ENCODE measurements at places on chromosomes 6 and 20.
A peak's percentile ranks its signal among the peaks of the same experiment; 100 is the strongest.

DNA sequence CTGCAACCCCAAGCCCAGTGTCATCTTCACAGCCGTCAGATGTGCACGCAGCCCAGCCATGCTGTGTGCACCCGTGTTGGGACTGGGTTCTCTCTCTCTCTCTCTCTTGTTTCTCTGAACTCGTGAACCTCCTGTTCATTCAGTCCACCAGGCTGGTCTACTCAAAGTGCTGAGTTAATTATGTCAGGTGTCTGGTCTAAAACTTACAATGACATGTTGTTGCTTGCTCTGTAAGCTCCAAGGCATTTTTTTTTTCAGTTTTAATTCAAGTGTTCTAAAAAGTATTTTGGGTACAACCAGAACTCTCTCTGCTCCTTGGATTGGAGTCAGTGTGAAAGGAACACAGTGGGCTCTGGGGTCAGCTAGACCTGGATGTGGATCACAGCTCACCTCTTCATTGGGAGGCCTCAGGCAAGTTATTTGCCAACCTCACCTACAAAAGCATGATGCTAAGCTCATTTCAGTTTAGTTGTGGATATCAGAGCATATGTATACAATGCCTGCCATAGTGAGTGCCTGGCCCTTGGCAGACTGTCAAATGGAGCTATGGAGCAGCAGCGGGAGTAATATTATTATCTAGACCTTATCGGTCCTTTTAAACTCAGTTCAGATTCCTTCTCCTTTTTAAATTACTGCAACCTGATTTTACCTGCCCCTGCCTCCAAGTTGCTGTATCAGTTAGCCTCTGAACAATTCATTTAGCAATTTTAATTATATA is 59.5 kb downstream of the PLEKHG1 start:
- DNase-seq, result peak; percentile 39

DNA sequence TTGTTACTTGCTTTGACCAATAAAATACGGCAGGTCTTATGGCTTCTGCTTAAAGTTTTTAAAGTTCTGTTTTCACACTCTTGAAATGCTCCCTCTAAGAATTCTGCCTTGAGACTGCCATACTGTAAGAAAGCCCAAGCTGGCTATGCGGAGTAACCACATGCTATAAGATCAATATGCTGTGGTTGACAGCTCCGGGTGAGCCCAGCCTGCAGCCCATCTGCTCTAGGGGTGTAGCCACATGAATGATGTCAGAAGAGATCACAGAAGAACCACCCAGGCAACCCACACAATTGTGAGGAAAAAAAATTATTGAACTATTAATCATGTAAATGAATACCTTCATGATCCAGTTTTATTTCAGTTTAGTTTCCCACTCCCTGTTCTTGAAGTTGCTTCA is 26.1 kb upstream of the SH3BGRL2 start:
- no peak for DNase-seq

DNA sequence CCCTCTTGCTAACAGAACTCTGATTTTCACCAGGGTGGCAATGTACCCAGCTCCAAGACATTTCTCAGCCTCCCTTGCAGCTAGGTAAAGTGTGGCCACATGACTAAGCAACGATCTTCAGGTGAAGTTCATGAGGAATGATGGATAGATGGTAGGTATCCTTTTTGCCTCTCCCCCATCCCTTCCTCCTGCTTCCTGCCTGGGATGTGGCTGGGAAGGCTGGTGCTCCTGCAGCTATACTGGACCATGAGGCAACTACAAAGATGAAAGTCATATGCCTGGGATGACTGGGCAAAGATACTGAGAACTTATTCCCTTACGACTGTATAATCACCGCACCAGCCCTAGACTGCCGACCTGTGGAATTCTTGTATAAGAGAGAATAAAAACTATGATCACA is 13.4 kb downstream of the ZNF335 start:
- DNase-seq, result no peak

GRCh38 chr6:39388606-39389483 is 66.3 kb upstream of the KCNK16 start:
- DNase-seq, result no peak

GRCh38 chr6:75204959-75205775 is 686 bp downstream of the COL12A1 start:
- DNase-seq, result no peak

- DNase-seq, result no peak
These were observed 121.1 kb downstream of the PDE7B start for GRCh38 chr6:135972586-135972985.

- DNase-seq, result no peak
These were observed 19.2 kb downstream of the FKBP5 start for GRCh38 chr6:35669451-35670045.

- DNase-seq, result no peak
These were observed 82.9 kb upstream of the TSHZ2 start for GRCh38 chr20:52889225-52889624.

DNA sequence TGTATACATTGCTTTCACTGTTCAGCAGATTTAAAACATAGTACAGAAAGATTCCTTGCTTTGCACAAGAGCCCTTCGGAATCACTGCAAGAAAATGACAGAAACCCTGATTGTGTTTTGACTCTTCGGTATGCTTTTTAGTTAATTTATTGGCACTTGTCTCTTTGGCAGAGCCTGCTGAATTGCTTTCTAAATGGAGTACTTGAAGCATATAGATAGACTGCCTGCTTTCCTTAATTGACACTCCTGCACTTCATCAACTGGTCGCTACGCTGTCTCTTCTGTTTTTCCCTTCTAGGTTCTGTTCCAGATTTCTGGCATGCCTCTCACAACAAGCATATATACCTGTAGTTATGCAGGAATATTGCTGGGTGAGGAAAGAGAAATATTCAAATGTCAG is 22.4 kb upstream of the RBM24 start:
- DNase-seq, result no peak

GRCh38 chr6:6858533-6858982 is 249.2 kb upstream of the RREB1 start:
- DNase-seq, result no peak

DNA sequence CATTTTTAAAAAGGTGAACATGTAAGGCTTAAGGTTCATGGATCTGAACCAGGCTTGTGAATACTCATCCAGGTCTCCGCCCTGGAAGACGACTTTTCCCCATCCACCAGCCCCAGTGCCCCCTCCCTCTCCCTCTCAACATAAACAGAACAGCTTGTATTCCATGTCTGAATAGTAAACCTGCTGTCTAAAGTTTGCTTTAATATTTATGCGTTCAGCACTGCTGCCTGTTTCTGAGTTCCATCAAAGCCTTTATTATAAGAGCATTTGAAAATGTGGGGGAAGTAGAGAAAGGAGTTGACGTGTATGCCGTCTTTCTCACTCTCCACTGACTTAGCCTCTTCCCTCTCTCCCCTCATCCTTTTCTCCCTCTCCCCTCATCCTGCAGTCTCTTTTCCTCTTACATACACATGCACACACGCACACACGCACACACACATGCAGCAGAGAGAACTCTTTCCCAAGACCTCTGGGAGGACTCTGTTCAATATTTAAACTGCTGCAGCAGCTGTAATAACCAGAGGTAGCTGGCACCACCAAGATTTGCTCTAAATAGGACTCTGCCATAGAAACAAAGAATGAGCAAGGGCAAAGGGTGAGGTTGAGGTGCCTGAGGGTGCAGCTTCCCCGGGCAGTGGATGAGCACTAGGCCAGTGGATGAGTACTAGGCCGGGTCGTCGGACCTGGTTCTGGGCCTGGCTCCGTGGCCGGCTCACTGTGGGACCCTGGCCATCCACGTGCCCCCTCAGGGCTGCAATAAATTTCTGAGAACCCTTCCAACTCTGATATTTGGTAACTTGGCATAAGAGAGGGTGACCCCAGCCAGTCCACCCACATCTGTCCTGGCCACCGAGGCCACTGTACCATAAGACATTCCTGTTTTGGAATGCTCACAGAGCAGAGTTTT is 35.4 kb upstream of the VSTM2L start:
- no peak for DNase-seq

GRCh38 chr6:33017694-33018353 is 8.4 kb upstream of the HLA-DOA start:
- DNase-seq, result no peak

DNA sequence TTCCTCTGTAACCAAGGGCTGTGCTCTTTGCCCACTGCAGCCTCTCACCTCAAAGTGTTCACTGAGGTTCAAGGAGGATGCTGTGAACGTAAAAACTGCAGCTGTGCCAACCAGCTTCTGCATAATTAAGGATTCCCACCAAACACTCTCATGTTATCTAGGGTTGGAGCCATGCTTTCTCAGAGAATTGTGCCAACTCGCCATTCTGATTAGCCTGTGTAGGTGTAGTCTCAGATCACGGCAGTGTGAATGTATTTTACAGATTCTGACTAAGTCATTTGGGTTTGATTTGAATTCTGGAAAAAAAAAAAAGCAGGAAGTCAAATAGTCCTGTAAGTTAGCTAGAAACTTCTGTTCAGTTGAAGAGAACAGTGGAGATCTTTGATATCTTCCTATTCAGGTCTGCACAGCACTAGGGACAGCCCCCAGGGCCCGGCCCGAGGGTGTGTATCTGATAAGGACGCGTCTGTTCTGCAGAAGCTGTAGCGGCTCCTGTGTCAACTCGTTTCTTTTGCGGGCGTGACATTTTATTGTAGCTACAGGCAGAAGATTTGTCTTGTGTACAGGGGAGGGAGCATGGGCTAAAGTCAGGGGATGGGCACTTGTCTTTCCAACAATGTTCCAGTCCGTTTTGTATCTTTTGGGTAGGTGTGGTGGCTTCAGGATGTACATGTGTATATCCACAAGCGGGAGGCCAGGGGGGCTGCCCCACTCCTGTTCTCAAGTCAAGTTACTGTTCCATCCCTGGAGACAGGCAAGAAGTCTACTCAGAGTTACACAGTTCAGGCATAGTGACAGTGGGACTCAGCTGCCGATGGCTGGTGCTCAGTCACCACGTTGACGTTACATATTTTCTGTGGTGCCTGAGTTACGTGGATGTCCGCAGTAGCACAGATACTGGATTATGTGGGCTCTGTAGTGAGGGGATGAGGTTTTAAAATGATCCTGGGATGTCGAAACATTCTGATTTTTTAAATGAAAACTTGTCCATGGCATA is 12.4 kb downstream of the IRF4 start:
- no peak for DNase-seq

GRCh38 chr6:22099231-22099630 is 197.6 kb downstream of the PRL start:
- DNase-seq, result no peak

GRCh38 chr20:43800186-43800585 is 73.4 kb upstream of the GTSF1L start:
- DNase-seq, result no peak

- no peak for DNase-seq
These were observed 51.0 kb downstream of the STX7 start for GRCh38 chr6:132461958-132462357.

GRCh38 chr6:140051521-140052512 is 677.4 kb upstream of the CITED2 start:
- no peak for DNase-seq

DNA sequence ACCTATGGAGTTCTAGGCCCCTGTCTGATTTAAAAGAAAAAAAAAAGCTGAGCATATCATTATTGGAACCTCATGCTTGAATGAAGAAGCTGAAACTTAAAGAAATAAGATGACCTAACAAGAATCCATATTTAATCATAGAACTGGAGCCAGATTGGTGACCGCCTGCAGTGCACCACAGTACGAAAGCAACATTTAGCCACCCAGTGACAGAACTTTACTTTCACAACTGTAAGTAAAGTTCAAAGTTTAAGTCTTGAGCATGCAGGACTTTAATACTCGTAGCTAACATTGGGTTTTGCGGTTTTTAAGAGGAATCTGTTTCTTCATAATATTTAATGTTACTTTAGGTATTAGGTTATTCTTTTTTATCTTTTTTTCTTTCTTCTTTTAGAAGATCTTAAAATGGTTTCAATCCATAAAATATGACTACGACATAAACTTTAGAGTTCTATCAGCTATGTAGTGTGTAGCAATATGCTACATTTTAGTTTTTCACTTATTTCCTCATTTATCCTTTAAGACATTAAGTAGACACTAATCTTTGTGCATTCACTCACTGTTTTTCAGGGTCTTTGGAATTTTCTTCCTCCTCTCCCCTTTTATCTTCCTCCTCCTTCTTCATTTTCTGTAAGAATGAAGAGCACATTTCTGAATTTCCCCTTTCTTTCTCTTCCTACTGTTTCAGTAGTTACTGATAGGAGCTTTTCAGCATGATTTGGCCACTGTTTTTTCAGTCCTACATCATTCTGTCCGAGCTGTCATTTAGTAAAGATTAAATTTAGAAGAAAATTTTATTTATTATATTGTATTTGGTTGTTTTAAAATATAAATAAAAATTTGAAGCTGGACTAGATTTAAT is 514.1 kb downstream of the GRIK2 start:
- no peak for DNase-seq

DNA sequence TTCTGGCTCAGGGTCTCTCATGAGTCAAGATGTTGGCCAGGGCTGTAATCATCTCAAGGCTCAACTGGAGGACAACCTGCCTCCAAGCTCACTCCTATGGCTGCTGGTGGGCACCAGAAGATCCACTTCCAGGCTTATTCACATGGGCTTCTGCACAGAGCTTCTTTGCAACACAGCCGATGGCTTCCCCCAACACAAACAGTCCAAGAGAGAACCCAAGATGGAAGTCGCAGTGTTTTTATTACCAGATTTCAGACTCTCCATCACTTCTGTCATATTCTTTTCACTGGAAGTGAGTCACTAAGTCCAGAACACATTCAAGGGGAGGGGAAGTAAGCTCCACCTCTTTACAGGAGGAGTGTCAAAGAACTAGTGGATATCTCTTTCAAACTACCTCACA is 75.5 kb downstream of the CD164 start:
- no peak for DNase-seq

- DNase-seq, result no peak
These were observed 40.5 kb downstream of the CFAP61 start for GRCh38 chr20:20092827-20093226.

- no peak for DNase-seq
These were observed 20.1 kb upstream of the ZNF451 start for GRCh38 chr6:57069920-57070331.

GRCh38 chr20:6651561-6651960 is 115.9 kb upstream of the BMP2 start:
- no peak for DNase-seq

GRCh38 chr6:90465686-90466085 is 121.2 kb downstream of the MAP3K7 start:
- DNase-seq, result no peak

GRCh38 chr6:41630946-41631345 is 7.3 kb upstream of the MDFI start:
- DNase-seq, result no peak

DNA sequence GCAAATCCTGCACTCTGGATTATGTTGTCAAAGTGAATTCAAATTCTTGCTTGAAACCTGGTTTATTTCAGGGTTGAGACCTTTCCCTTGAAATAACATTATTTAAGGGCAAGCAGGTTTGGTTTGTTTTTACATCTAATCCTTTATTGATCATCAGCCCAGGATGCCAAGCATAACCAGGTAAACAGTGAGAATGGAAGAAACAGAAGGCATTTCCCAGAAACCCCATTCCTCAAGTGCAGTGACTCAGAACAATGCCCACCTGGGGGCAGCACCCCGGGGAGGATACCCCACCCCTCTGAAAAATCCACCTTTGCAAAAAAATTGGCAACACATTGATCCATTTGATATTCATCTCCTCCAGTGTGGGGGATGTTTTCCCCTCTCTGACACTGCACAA is 32.5 kb downstream of the POFUT1 start:
- DNase-seq, result no peak
